Stimulated activated CD4-positive, alpha-beta T cell treated with anti-CD3 and anti-CD28 coated beads, TNF-alpha, amount 100 ng/mL, for 4 hours (primary cell): ENCODE measurements at places on chromosomes 4 and X.
A peak's percentile ranks its signal among the peaks of the same experiment; 100 is the strongest.

GRCh38 chr4:125123570-125124109, 191.1 kb upstream of the FAT4 start:
- no peak for DNase-seq

DNA sequence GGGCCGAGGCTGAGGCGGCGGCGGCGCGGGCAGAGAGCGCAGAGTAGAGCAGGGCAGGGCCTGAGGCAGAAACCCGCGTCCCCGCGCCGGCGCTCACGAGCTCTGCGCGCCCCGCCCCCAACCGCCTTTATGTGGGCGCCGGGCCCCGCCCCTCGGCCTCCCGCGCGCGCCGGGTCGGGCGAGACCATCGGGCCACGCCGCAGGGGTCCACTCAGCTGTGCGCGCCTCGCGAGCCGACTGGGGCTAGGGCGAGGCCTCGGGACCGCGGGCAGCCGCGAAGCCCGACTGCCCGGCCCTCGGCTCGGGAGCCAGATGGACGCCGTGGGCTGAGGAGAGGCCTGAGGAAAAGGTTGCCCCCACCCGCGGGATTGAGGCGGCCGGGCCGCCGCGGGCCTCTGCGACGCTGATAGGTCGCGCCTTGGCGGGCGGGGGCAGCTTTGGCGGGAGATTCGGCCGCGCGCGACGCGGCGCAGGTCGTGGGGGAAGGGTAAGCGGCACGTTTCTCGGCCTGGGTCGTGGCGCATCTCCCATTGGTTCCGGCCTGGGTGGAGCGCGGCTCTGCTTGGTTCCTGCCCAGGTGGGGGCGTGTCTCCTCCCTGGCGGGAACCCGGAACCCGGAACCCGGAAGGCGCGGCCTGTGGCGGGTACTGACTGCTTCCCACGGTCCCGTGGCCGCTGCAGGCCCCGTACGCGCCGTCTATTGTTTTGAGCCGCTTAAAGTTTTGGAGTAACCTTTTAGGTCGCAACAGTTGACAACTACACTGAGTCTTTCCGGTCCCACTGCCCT, at the start of gene SLBP:
Gene SLBP, minus strand, starts transcription at position 104 of the 787 bp plus-strand sequence. CDS start 131 bp downstream, outside the sequence.
- DNase-seq: peak; percentile 97

DNA sequence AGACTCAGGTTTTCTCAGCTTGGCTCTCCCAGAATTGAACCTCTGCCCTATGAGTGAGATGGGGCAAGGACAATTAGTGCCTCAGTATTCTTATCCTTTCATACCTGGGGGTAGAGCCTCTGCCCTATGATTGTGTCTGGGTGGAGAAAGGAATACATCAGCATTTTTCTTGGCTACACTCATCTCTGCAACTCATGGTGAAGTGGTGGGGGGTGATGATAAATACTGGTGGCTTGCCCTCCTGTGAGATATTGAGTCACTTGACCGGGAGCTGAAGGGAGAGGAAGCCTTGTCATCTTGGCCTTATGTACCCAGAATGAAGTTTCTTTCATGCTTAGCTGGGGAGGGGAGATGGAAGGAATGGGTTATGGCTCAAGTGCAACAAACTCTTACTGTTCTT, 71.3 kb upstream of the ENOX2 start:
- no peak for DNase-seq

DNA sequence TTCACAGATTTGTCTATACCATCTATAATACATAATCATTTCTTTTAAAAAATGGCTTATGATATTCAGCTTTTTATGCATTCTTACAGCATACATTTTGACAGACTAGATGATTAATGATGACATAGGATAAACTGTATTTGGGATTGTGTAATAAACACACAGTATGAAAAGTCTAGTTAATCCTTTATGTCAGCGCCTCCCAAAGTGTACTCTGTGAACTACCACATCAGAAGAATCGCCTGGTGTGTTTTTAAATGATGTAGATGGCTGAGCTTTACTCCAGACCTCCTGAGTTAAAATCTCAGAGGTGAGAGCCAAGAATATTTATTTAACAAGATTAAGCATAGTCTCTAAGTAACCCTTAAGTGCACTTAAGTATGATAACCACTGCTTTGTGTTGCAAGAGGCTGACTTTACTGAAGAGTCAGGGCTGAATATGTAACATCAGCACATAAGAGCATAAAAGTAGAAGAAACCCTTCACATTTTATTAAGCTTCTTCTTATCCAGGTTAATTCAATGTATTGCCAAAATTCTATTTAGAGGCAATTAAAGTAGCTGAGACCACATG, 104.2 kb downstream of the ANK2 start:
- no peak for DNase-seq

GRCh38 chr4:169540774-169541173, 71.6 kb downstream of the NEK1 start:
- no peak for DNase-seq

DNA sequence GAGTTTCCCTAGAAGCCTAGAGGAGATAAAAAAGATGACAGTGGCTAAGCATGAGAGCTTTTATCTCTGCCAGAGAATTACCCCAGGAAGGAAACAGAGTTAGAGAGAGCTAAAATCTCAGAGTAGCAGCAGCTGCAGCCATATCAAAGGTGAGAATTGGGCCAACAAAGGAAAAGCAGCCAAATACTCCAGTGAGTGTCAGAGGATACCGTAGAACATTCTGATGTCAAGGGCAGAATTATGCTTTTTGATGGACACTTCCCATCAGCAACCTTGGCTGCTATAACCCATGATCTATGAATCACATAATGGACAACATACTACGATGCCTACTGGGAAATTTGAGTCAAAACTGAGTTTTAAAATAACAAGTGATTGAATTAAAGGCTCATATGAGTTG, 405.8 kb upstream of the CPEB2 start:
- no peak for DNase-seq

DNA sequence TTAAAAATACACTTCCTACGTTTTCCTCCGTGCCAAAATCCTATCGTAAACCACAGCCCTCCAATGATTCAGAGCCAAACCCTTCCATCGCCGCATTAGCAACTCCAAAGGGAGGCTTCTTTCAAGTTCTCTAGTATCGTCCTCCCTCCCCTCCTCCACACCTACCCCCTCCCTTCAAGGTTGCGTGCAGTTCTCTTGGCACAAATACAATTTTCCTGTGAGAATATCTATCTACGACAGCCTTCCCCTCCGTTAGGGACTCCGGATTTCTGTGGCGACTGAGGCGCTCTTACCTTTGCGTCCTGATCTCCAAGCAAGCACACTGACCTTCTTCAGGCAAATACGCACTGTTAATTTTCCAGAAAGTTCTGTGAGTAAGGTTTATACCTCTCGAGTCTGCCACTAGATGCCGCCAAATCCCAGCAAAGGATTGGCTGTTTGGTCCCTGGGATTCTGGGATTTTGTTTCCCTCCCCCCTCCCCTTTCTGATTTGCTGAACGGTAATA, 1.2 kb upstream of the MORF4L2 start:
- DNase-seq: peak; percentile 19

DNA sequence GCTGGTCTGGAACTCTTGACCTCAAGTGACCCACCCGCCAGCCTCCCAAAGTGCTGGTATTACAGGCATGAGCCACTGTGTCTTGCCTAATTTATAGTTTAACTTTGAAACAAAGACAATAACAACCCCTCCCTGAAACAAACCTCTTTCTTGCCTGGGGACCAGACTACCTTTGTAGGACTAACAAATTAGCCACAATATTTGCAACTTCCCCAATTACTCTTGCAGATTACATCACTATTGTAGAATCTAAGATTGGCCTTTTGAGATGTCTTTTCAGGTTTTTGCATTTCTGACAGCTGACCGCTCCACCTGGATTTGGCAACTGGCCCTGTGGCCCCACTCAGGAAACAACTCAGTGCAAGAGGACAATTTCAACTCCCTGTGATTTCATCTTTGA, 84.8 kb downstream of the AKAP4 start:
- no peak for DNase-seq

GRCh38 chrX:72062916-72063315, 68.8 kb downstream of the RTL5 start:
- no peak for DNase-seq

GRCh38 chr4:115272594-115272993, 159.2 kb upstream of the NDST4 start:
- no peak for DNase-seq

- DNase-seq: no peak
Measured at GRCh38 chrX:120813982-120814381, 61.7 kb downstream of the CT47B1 start.

- DNase-seq: peak; percentile 46
Measured at GRCh38 chrX:11757719-11758399, at the start of gene MSL3. Gene MSL3 (plus strand): TSS chrX:11758237. CDS start chrX:11758264, 27 bp downstream.

DNA sequence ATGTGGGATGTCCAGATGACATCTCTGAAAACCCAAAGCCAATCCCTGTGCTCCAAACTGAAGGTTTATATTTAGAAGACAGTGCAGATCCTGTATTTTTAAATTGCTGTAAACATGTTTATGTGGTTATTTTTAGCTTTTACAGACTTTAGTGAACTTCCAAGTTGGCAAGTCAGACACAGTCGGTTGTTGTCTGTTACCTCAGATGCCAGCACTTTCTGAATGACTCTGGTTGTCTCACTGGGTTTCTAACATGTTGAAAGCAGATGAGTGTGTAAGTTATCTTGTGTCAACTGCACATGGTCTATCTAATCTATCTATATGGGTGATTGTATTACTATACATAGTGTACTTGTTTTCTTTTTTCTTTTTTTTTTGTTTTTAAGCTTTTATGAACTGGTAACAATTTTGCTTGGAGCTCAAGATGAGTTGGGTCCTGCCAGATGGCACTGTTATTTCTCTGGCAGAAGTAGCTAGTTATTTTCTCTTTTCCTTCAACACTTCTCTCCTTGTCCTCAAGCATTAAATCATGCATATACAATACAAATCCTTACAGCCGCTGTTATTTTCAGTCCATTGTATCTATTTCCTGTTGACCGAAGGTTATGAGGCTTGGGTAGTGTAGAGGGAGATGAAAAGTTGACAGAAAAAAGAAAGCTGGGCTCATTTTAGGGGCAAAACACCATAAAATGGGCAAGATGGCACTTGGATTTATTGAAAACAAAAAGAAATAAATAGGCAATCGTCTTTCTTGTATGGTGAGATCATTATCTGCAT, 66.3 kb downstream of the GAB1 start:
- no peak for DNase-seq

- DNase-seq: no peak
Measured at GRCh38 chr4:14529653-14530052, 472.6 kb upstream of the CPEB2 start.

- no peak for DNase-seq
Measured at GRCh38 chrX:119981286-119982070, 37.9 kb upstream of the NKAP start.

- DNase-seq: no peak
Measured at GRCh38 chrX:150063138-150063518, 124.8 kb upstream of the EOLA2 start.

DNA sequence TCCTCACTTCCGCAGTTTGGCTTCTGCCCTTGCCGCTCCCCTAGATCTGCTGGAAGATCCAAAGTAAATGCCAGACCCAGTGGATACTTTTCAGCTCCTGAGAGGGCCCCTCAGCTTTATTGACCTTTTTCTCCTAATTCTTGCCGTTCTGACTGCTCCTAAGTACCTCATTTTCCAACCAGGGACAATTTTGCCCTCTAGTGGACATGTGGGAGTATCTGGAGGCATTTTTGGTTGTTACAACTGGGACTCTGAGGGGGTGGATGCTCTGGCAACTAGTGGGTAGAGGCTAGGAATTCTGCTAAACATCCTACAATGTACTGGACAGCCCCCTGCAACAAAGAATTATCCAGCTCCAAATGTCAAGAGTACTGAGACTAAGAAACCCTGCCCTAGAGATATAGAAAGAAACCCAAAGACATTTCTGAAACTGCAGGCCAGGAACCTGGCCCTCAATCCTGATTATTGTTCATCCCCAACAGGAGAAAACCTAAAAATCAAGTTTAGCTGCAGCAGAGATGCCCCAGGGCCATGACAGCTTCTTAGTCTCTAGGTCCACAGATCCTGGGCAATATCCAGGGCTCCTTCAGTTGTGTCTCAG, 3.4 kb downstream of the TEX13B start:
- DNase-seq: no peak
